T follicular helper cell (primary cell): ENCODE measurements at places on chromosomes 5 and 9.

GRCh38 chr9:98686961-98687855 lies 21.5 kb downstream of the GABBR2 start:
- DNase-seq = no peak

DNA sequence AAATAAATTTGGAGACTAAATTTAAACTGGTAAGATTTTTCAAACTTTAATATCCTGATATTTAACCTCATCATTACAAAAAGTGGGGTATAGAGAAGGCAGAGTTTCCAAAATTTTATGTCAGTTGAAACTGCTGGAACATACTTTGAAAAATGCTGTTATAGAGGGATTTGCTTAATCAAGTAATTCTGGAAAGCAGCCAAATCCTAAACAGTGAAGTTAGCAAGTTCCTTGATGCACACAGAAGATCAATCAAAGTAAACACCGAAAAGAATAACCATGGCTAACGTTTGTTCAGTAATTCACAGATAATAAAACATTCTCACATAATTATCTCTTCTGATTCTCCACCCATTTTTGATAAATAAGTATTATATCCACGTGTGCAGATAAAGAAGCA lies 8.1 kb upstream of the PRR16 start:
- DNase-seq = no peak

GRCh38 chr9:1094749-1095148 lies 44.6 kb downstream of the DMRT2 start:
- no peak for DNase-seq

DNA sequence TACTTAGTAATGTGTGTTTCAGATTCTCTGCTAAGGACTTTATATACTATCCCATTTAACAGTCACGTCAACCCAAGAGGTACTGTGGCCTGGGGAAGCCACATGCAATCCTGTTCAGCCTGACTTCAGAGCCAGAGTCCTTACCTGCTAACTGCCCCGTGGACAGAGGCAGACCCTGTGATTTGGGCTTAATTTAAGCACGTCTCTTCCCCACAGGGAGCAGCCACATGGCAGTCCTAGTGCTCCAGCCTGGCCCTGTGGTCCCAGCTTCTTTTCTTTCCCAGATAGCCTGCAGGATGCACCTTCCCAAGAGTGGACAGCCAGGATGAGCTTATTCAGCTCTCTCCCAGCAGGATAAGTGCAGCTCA lies 71.5 kb downstream of the PDE8B start:
- no peak for DNase-seq

- DNase-seq = no peak
Observed at GRCh38 chr5:140311011-140311467, 8.1 kb upstream of the PFDN1 start.

GRCh38 chr9:14302405-14302804 lies 11.5 kb downstream of the NFIB start:
- no peak for DNase-seq

- DNase-seq = no peak
Observed at GRCh38 chr9:126373241-126373640, 46.6 kb downstream of the MVB12B start.

DNA sequence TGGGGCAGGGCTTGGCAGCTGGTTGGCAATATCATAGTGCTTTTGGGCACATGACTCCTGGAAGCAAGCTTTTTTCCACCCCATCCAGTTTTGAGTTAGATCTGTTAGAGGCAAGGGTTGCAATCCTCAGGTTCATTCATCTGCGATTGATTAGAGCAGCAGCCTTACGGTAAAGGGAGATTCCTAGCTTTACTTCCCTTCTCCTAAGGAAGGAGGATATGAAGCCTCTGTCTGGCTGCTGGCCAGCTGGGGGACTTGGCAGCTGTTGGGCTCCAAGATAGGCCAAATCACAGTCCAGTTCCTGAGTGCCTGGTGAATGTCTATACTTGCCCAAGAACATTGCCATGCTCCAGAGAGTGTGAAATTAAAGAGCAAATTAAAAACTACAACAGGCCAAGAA lies 113.4 kb upstream of the CCNH start:
- DNase-seq = no peak

GRCh38 chr9:28155671-28156070 lies 582.4 kb upstream of the C9orf72 start:
- DNase-seq = no peak

- no peak for DNase-seq
Observed at GRCh38 chr5:91416491-91416890, 33.4 kb upstream of the ARRDC3 start.

GRCh38 chr9:673264-673965 lies 168.1 kb upstream of the DMRT1 start:
- no peak for DNase-seq

- DNase-seq = no peak
Observed at GRCh38 chr5:162128117-162128516, 60.5 kb downstream of the GABRG2 start.
